IPS-NIHi11 (cell line): ENCODE measurements at places on chromosomes 16 and 17.
A peak's percentile ranks its signal among the peaks of the same experiment; 100 is the strongest.

DNA sequence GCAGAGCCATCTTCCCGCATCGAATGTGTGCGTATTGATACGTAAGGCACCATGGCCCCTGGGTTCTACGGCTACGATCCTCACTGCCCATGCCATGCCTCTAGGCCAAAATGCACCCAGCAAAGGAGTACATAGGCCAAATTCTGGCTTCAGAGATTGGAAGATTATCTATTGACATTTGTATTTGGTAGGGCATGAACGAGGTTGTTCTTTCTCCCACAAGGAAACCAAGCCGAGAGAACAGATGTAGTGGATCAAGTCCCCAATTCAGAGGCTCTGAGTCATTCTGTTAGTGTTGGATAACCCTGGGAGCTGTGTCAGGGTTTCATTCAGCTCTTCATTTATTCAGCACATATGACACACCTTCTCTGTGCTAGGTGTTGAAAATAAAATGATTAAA is 36.5 kb downstream of the HOXB1 start:
- no peak for DNase-seq

GRCh38 chr17:6254036-6254435 is 180.9 kb downstream of the AIPL1 start:
- DNase-seq: no peak

- no peak for DNase-seq
Measured at GRCh38 chr16:89489898-89490438, 393 bp downstream of the ANKRD11 start.

- peak; percentile 73 for DNase-seq
Measured at GRCh38 chr17:82985973-82986372, 93.4 kb upstream of the METRNL start.

DNA sequence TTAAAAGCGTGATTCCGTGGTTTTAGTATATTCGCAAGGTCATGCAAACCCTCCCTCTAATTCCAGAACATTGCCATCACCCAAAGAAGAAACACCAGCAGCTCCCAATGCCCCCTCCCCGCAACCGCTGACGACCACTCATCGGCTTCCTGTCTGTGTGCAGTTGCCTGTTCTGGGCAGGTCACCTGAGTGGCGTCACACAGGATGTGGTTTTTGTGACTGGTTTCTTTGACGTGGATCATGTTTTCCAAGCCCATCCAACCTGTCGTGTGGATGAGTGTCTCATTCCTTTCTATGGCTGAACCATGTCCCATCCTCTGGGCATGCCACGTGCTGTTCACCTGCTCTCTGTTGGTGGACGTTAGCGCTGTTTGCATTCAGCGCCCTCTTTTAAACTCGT is 8.2 kb upstream of the ATP2C2 start:
- no peak for DNase-seq

GRCh38 chr17:81529437-81529803 is 1.2 kb downstream of the FSCN2 start:
- DNase-seq: no peak

DNA sequence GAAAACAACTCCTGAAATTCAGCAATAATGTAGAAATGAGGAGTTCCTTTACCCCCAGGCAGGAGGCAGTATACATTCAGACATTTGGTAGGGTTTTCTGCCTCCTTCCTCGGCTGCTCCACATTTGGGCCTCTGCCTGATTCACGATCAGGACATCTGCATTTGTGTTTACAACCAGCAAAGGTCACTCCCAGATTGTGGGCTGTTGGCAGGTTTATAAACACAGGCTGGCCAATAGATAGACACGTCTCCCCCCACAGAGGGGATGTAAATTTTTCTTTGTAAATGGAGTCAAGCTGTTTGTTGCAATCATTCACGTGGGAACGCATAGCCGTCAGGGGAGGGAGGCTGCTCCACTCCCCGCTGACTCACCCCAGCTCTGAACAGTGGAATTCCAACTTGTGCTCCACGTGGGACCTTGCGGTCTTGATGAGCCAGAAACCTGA is 252.1 kb upstream of the N4BP1 start:
- peak; percentile 65 for DNase-seq

GRCh38 chr16:24036614-24037013 is 200.8 kb downstream of the PRKCB start:
- DNase-seq: peak; percentile 78

- DNase-seq: no peak
Measured at GRCh38 chr17:77150196-77150595, 9.4 kb downstream of the SEC14L1 start.

- DNase-seq: no peak
Measured at GRCh38 chr17:57481910-57482391, 225.6 kb downstream of the MSI2 start.

DNA sequence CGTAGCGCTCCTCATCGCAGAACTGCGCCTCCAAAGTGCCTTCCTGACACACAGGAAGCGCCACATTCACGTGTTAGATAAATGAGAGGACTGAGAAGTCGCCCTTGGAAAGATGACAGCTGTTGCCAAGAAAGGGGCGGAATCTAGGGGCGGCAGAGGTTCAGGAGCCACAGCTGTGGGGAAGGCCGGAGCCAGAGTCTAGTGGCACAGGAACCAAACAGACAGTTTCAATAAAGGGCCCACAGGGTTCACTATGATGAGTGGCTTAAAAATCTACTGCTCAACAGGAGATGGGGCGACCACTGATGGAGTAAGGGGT is 4.7 kb downstream of the FLCN start:
- DNase-seq: no peak

GRCh38 chr17:51362811-51363585 is 102.7 kb downstream of the UTP18 start:
- DNase-seq: no peak

- DNase-seq: peak; percentile 86
Measured at GRCh38 chr17:8151120-8151640, 1.0 kb downstream of the PER1 start.

GRCh38 chr17:78237401-78238012 is 6.1 kb downstream of the TMEM235 start:
- DNase-seq: no peak

DNA sequence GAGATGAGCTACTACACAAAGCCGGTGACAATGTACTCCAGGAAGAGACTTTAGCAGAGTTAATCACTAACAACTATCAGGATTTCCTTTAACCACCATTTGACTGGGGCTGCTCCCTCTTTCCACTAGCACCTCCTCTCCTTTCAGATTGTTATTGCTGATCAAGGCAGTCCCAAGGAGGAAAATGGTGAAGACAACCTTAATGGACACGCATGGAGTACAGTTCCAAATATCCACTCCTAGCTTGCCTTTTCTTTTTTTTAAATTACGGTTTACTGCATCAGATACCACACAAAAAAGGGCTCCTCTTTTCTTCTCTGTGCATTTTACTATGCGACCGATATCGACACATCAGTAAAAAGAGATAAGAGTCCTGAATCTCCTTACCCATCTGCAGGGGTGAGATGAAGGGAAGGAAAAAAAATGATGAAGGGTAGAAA is 30.9 kb downstream of the FAM222B start:
- peak; percentile 34 for DNase-seq
